ENCODE measurements at places on chromosomes 5 and 9. TPM values are rescaled to one million over a fixed set of nuclear protein-coding genes. Genes with fewer than 3 reads are reported as not detected.

GRCh38 chr9:32704343-32704742, 68.9 kb upstream of the TAF1L start:
- no peak for DNase-seq

BDP1 gene
- 20.6 TPM for total RNA-seq

DNA sequence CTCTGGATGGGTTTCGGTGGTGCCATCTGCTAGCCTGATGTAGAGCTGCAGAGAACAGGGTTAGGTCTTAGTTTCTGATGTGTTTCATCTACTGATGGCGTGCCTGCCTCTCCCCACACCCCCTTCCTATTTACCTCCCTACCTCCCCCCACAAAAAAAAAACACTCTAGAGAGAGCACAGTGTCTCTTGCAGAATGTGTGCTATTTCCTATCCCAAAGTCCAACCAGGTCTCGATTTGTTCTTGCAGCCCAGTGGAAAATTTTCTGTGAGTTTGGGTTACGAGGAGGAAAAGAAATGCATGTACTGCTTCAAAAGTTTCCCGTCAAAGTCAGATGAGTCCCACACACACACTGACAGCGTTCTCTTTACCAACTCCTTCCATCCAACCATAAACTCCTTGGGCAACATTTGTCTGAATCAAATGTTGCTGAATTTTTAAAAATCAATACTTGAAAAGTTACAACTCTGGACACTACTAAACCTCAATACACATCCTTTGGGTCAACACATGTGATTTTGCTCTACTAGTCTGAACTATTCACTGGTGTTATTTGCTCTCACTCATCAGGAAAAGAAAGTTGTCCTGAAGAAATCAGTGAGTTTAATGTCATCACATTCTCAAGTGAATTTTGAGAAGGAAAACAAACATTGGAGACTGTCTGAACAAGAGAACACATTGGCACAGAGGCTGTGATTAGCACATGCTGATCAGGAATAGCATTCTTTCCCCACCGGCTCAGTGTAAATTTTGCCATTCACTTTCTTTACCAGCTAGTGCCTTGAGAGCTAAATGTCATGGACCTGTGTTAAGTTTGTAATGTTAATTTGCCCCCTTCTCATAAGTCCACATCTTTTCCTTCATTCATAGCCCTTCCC, 84.1 kb downstream of the MAMDC2 start:
- DNase-seq, result no peak

GRCh38 chr9:93325307-93326035, 126.0 kb upstream of the FAM120A start:
- no peak for DNase-seq

- no peak for DNase-seq
These were observed 104.3 kb upstream of the PCSK1 start for GRCh38 chr5:96537386-96537785.

GRCh38 chr9:136624184-136624951, 38.3 kb upstream of the EGFL7 start:
- DNase-seq, result no peak
